ENCODE measurements at places on chromosomes 12 and 14.
A peak's percentile ranks its signal among the peaks of the same experiment; 100 is the strongest.

DNA sequence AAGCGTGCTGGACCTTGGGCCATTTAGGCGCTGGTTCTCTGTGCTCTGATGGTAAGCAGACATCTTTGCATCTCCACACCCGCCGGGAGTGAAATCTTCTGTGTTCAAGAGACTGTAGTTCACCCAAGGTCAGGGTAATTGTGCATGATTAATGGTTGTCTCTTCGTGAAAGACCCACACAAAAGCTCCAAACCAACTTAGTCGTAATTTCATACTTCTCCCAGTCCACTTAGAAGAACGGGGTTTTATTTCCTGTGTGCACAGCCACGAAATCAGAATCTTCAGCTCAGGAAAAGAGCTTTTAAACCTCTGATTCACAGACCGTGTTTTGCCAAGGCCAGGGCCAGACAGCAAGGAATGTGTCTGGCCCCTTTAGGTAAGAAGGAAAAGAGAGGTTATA, 640.9 kb downstream of the MED13L start:
- no peak for DNase-seq

- no peak for DNase-seq
These were observed 915.2 kb downstream of the RPS29 start for GRCh38 chr14:48670939-48671338.

DNA sequence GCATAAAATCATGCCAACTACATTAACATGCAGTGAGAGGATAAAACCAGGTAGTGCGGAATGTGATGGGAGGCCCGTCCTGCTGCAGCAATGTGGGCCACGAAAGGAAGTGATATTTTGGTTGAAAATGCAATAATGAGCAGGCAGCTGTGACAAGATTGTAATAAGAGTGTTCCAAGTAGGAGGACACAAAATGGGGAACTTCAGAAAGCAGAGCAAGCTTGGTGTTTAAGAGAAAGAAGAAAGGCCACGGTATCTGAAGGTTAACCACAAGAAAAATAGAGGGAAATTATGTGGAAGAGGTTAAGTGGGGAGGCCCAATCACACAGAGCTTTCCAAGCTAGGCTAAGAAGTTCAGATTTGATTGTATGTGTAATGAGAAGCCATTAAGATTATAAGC, 34.3 kb downstream of the OVCH1 start:
- DNase-seq: no peak

- no peak for DNase-seq
These were observed 69.9 kb downstream of the PLXNC1 start for GRCh38 chr12:94218233-94218632.

DNA sequence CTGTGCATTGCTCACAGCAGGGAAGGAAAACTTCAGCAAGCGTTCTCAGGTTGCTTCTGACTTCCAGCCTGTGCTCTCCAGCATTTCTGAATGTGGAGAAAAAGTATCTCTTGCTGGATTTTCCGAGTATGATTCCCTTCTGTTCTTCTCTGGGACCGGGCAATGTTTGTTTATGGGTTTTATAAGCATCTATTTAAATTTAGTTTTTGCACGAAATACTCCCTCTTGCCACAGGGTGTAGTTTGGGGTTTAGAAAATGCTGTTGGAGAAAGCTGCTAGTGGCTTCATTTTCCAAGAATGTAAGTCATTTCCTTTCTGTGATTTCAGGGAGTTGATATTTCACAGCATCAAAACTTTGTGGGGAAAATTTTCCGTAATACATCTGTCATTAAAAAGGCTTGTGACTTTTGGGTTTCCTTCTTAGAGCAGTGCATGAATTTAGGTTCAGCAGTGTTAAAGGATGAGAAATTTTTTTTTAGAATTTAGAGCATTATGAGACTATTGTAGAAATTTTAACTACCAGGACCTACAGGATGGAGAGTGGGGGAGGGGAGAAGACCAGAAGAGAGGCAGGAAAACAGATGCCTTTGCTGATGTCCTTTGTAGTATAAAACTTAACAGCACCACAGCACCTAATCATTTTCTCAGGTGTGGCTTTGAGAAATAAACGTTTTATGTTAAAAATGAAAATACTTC, 1.5 kb downstream of the FRMD6 start:
- DNase-seq: no peak

GRCh38 chr14:35374263-35374712, 30.3 kb downstream of the NFKBIA start:
- DNase-seq: no peak

DNA sequence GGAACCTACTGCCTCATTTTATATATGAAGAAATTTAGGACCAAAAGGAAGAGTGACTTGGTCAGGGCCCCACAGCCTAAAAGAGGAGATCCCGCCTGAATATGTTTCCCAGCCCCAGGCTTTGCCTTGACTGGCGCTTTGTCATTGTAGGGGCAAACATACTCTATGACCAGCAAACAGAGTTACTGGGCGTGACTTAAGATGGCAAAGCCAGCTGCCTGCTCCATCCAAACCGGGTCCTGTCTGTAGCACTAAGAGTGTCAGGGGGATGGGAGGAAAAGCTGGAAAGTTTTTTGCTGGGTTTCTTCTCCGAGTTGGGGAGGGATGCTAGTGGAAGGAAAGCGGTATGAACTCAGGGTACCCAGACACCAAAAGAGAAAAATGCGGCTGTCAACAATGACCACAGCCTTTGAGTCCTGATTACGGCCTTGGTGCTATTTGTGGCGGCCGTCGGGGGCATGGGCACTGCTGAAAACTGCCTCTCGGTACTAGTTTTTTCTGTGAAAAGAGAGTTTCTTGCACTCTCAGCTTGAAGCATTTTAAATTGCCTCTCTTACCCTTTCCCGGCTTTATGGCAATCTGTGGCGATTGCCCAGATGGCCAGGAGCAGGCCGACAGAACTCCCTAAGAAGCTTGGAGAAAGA, 82.7 kb downstream of the PRIMA1 start:
- DNase-seq: no peak

GRCh38 chr12:52618866-52619265, 507 bp upstream of the KRT73 start:
- DNase-seq: no peak

DNA sequence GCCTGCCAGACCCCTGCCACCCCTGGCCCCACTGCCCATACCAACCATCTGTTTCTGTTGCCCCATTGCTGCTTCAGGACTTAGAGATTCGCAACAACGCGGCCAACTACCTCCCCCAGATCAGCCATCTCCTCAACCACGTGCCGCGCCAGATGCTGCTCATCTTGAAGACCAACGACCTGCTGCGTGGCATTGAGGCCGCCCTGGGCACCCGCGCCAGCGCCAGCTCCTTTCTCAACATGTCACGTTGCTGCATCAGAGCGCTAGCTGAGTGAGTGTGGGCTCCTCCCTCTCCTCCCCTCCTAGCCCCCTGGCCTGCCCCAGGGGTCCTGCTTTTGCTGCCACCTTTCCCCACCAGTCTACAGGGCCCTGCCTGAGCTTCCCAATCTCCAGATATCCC, 131.5 kb downstream of the ADCK1 start:
- DNase-seq: no peak

DNA sequence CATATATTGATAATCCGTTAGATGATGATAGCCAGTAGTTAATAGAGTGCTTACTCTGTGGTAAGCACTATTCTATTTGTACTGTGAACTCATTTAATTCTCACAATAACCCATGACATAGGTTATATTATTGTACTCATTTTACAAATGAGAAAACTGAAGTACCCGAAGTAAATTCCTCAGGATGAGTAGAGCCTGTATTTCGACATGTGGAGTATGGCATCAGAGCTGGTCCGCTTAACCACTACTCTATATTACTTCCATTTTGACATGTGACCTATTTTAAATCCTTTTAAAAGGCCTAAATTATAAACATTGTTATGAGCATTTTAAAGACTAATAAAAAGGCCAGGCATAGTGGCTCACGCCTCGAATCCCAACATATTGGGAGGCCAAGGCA, 8.0 kb upstream of the RAP1B start:
- DNase-seq: no peak

GRCh38 chr14:75418850-75419768, 8.7 kb upstream of the JDP2 start:
- peak; percentile 82 for DNase-seq

DNA sequence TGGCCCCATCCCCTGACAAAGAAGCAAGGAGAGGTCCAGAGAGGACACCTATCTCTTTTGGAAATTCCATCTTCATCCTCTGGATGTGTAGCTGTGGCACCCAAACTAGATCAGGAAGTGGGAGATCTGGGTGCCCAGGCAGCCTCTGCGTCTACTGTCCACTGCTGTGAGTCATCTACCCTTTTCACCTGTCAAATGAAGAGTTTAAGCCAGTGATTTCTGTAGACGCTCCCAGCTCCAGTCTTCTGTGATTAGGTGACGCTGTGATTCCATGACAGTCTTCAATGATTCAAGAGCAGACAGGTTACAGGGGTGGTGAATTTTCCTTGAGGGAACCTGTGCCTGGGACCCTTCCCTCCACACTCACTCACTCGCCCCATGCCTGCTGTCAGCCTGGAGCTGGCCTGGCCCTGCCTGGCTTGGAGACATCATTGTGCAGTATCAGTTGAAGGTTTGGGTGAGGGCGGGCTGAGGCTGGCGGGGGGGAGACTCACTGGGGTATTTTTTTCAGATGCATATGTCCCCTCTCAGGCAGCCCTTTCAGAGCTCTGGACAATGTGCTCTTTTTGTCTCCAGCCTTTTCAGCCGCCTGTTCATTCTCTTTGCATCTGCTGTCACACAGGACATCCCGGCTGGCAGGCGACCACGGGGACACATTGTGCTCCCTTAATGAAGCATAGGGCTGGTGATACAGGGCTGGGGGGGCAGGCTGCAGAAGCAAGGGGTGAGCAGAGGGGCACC, 56.8 kb upstream of the PARP11 start:
- DNase-seq: no peak

- DNase-seq: peak; percentile 52
These were observed 229.6 kb downstream of the BCAT1 start for GRCh38 chr12:24719293-24719721.

DNA sequence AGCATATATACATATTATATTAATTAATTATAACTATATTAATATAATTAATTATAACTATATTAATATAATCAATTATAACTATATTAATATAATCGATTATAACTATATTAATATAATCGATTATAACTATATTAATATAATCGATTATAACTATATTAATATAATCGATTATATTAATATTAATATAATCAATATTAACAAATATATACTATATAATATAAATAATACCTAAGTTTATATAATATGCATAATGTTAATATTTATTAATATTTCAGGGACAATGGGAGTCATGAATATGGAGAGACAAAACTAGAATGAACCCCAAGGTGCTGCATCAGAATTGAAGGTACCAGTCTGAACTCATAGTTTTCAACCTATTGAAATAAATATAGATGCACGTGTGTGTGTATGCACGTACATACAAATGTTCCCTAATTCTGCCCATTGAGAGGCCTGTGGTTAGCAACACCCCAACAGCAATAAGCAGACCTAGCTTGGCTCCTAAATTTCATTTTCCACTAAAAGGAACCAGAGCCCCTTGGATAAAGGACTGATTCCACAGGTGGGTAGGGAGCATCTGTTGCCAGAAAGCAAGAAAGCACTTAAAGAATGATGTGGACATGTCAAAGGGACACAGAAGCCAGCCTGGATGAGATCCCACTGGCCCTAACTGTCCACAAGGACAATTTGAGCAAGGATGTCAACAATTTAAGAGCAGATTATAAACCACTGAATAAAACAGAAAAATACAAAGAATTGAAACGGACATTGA, 21.3 kb downstream of the SSH1 start:
- DNase-seq: no peak

GRCh38 chr12:57866308-57867019, 19.9 kb upstream of the CTDSP2 start:
- no peak for DNase-seq

DNA sequence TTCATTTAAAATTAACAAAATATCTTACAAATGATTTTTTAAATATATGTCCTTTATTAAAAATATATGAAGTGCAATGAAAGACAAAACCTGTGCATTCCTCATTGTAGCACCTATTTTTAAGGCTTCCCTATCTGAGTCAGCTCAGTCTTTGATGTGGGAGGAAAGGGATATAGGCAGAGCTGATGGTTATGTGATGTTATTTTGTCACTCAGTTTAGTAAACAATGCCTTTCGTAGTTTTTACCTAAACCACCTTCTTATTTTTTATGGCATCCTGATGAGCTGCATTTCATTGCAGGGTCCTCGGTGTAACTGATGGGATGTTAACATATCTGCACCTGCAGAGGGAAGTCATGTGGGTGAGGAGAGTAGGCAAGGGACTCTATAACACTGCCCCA, 58.9 kb upstream of the FRMD6 start:
- no peak for DNase-seq

DNA sequence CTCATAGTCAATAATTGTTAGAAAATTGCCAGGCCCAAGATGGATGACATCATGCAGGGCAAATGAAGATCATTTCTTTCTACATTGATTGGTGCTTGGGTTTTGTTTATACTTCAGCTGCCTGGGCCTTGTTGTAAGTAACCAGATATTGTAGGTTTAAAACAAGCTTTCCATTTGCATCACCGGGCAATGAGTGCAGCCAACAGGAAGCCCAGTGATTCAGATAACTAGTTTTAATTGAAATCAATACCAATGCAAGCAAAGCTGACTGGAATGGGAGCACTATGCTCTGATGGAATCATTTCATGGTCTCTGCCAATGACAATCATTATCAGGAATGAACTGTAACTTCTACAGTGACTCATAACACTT, 279.3 kb downstream of the DUSP6 start:
- no peak for DNase-seq

DNA sequence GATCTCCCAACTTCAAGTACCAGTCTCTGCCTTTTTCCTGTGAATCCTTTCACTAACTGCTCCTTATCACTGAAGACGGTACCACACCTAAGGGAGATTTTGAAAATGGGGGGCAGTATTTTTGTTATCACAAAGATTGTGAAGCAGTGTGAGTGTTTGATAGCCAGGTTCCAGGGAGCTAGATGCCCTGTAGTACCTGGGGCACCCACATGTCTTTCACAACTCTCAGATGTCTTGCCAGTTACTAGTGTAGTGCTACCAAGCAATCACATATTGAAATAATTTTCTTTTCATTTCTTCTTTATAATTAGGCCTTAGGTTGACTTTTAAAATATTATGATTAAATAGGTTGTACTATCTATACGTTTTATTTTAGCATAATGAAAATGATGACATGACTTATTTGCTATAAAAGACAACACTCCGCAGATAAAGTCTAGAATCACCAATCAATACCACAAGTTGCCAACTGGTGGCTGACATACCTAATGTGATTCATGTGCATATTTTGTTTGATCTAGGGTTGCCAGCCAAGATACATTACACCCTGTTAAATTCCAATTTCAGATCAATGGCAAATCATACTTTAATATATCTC, 215.9 kb downstream of the EXOC5 start:
- DNase-seq: no peak

GRCh38 chr12:98895086-98895651, 250.1 kb downstream of the APAF1 start:
- DNase-seq: no peak

- DNase-seq: no peak
These were observed 64.7 kb downstream of the ESR2 start for GRCh38 chr14:64229489-64229888.

GRCh38 chr14:65170768-65171507, 68.6 kb upstream of the MAX start:
- DNase-seq: peak; percentile 62
